Stimulated activated CD4-positive, alpha-beta T cell treated with anti-CD3 and anti-CD28 coated beads, Interleukin-12 subunit alpha, Interleukin-12 subunit beta, amount 100 ng/mL, for 24 hours (primary cell): ENCODE measurements at places on chromosomes 6 and 20.

GRCh38 chr20:37598100-37598543 is 70.4 kb upstream of the BLCAP start:
- no peak for DNase-seq

DNA sequence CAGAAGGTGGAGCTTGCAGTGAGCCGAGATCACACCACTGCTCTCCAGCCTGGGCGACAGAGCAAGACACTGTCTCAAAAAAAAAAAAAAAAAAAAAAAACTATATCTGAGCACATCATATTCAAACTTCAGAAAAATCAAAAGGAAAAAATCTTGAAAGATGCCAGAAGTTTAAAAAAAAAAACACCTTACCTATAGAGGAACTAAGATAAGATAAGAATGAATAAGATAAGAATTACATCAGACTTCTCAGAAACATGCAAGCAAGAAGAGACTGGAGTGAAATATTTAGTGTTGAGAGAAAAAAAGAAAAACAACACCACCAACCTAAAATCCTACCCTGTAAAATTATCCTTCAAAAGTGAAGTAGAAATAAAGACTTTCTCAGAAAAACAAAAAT is 116.8 kb upstream of the ARID1B start:
- DNase-seq, result no peak

DNA sequence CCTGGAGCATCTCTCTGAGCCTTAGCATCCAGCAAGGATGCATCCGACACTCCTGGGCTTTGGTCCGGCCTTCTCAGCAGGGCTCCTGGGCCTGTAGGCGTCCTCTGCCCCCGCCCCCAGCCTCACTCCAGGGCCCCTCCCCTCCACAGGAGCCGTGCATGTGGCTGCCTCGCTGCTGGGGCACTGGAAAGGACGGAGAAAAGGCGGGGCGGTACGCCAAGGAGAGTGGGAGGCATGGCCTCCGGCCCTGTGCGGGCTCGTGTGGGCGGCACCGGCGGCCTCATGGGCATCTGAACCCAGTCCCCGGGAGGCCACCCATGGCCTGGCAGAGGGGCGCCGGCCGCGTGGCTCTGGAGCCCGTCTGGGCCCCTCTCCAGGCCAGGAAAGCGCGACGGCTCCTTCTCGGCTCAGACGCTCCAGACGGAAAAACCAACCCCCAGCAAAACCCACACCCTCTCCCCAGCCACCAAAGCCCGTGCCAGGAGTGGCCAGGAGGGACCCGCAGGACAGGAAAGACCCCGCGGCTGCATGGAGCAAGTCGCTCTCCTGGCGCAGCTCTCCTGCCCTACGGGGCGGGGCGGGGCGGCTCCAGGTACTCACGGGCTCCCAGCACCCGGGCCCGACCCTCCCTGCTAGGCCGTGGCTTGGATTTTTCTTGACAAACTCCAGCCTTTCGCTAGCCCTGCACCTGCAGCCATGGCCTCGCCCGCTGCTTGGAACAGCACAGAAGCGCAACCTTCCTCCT is 419.9 kb downstream of the QKI start:
- no peak for DNase-seq

GRCh38 chr6:12890171-12890790 is 173.7 kb downstream of the PHACTR1 start:
- DNase-seq, result no peak

DNA sequence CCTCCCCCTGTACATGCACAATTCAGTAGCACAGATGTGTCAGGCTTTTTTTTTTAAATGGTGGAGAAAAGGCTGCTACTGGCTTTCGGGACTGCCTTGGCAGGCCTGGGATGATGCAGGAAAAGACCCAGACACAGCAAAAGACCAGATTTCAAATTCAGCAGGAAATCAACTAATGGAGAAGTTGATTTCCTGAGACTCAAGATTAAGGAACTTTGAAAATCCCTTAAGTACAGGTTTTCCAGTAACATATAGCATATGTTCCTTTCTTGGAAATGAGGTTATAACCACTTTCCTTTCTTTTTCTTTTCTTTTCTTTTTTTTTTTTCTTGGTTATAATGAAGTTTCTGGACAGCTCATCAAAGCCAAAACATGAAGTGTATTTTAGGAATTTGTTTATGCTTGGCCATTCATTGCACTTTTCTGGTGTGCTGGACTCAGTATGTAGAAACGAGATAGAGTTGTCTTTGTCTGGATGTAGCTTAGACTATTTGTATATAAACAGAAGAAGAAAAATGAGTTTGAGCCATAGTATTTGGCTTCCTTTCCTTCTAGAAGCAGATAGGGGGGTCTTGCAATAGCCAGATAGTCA is 119.4 kb downstream of the SASH1 start:
- no peak for DNase-seq

DNA sequence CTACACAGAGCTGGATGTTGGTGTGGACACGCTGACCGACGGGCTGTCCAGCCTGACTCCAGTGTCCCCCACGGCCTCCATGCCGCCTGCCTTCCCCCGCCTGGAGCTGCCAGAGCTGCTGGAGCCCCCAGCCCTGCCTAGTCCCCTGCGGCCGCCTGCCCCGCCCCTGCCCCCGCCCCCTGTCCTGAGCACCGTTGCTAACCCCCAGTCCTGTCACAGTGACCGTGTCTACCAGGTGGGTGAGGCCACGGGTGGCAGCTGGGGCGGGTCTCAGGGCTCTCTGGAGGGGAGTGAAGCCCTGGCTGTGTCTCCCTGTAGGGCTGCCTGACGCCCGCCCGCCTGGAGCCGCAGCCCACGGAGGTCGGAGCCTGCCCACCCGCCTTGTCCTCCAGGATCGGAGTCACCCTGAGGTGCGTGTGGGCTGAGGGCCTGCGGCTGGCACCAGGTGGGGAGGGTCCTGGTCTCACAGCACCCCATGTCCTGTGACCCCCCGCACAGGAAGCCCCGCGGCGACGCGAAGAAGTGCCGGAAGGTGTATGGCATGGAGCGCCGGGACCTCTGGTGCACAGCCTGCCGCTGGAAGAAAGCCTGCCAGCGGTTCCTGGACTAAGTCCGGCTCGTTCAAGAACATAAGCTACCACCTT is 2.9 kb downstream of the SLC2A4RG start:
- DNase-seq, result no peak

- DNase-seq, result no peak
Observed at GRCh38 chr20:61734733-61735502, 330.8 kb downstream of the TAF4 start.
